ENCODE measurements at places on chromosomes 3 and 15. TPM values are rescaled to one million over a fixed set of nuclear protein-coding genes. Genes with fewer than 3 reads are reported as not detected.

- no peak overlapping the region for H3K27ac ChIP-seq
- H3K4me1 ChIP-seq, result peaks cover 2% of the 10 kb centered on the region
- H3K4me3 ChIP-seq, result no peak overlapping the region
- H3K36me3 ChIP-seq, result no peaks in the 10 kb centered on the region
- H3K27me3 ChIP-seq, result no peaks in the 10 kb centered on the region
These were observed 80.1 kb downstream of the LEKR1 start for GRCh38 chr3:156906275-156906674.

- peaks cover 3% of the 10 kb centered on the region for H3K4me1 ChIP-seq
- H3K27me3 ChIP-seq, result no peaks in the 10 kb centered on the region
- H3K36me3 ChIP-seq, result peaks cover 27% of the 10 kb centered on the region
- DNase-seq, result no peak
- H3K4me3 ChIP-seq, result no peak overlapping the region
These were observed 260.1 kb downstream of the MEX3B start for GRCh38 chr15:81785679-81786078.

DNA sequence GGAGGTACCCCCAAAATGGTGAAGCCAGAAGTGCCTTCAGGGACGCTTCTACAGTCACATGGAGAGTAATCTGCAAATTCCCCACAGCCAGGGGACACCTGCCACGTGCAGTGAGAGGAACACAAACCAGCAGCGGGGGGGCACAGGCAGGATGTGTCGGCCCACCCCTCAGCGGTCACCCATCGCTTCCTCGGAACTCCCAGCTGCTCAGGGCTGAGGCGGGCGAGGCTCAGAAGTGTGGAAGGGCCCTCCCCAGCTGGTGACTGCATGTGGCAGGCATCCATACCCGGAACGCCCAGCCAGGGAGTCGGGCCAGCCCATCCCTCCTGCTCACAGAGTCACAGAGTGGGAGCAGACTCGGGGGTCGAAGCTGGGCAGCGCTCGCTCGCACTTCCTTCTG, 63.7 kb downstream of the SLC12A8 start:
- no peaks in the 10 kb centered on the region for H3K36me3 ChIP-seq
- no peak overlapping the region for H3K4me3 ChIP-seq
- no peak overlapping the region for H3K27ac ChIP-seq

- no peak overlapping the region for H3K27ac ChIP-seq
- DNase-seq, result no peak
- H3K4me3 ChIP-seq, result no peak overlapping the region
- H3K4me1 ChIP-seq, result no peaks in the 10 kb centered on the region
- H3K36me3 ChIP-seq, result peaks cover 7% of the 10 kb centered on the region
- peaks cover 15% of the 10 kb centered on the region for H3K27me3 ChIP-seq
These were observed 62.5 kb upstream of the C15orf61 start for GRCh38 chr15:67458331-67459029.

- peaks cover 24% of the 10 kb centered on the region for H3K4me1 ChIP-seq
- no peak for DNase-seq
- no peaks in the 10 kb centered on the region for H3K27me3 ChIP-seq
- H3K36me3 ChIP-seq, result peaks cover 5% of the 10 kb centered on the region
- H3K4me3 ChIP-seq, result no peak overlapping the region
- no peak overlapping the region for H3K27ac ChIP-seq
These were observed 139.0 kb upstream of the SLC2A2 start for GRCh38 chr3:171165499-171165921.

CELF6 gene
- 1.9 TPM for total RNA-seq
